NCI-H774 (cell line): ENCODE measurements at places on chromosomes 2 and 18.

DNA sequence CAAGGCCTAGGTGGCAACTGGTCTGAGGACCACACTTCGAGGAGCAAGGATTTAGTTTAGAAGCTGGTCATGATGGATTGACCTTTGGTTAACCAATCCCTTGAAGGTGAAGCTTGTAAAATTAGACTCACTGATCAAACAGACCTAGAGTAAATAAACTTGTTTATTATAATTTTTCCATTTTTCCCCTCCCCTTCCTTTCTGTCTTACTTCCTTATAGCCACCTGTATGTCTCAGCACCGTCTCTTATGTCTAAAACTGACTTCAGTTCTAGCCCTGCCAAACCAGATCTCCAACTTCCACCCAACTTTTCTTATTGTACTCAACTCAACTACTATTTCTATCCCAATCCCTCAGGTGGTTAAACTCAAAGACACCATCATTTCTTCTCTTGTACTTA is 92.8 kb upstream of the THOC1 start:
- DNase-seq: no peak

- no peak for DNase-seq
These were observed 223.1 kb downstream of the PHLPP1 start for GRCh38 chr18:62938487-62938886.

DNA sequence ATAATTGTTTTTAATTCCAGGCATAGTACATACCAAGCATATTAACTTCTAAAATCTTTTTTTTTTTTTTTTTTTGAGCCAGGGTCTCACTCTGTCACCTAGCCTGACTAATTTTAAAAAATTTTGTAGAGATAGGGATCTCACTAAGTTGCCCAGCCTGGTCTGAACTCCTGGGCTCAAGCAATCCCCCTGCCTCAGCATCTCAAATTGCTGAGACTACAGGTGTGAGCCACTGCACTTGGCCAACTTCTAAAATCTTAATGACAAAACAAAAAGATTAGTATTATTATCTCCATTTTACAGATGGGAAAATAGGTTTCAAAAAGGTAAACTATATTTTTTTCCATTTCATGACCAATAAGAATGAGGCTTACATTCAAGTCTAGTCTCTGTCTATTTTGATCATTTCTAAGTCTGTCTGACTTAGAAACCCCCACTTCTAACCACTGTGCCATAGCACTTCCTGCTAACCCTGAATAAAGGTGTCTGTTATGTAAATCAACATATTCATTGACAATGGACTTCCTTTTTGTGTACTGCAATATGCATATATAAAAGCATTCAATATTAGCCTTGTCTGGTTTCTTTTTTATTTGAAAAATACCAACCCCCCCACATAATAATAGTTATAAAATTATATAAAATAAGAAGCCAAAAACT is 28.7 kb upstream of the ZEB2 start:
- no peak for DNase-seq

DNA sequence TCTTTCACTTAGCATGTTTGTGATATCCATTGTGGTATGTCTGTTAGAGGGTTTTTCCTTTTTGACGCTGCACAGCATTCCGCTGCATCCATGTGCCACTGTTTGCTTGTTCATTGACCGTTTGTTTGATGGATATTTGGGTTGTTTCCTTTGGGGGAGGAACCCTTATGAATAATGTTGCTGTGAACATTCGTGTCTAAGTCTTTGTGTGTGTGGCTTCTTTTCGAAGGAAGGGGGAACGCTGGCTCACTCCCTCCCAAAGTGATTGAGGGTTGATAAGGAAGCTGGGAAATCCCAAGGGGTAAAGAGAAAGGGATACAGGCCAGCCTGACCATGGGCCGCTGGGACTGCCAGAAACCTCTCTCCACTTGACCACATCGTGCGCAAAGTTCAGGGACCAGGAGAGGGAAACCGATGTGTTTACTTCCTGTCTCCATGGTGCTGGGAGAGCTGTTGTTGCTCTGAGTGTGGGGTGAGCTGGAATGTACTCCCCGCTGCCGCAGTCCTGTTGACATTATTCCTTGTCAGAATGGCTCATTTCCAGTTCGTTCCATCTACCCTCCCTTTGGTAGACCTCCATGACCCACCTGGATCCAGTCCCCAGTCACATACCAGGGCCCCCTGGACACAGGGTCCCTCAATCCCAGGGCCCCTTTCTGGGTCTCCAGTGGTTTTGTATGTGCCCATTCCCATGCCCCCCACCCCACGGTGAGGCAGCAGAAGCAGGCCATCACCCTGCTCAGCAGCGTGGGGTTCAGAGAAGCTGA is 39.6 kb downstream of the HS1BP3 start:
- DNase-seq: peak; percentile 37

GRCh38 chr18:22468554-22468891 is 50.8 kb upstream of the CTAGE1 start:
- no peak for DNase-seq

- DNase-seq: no peak
These were observed 344.6 kb upstream of the CHAC2 start for GRCh38 chr2:53422979-53423378.

DNA sequence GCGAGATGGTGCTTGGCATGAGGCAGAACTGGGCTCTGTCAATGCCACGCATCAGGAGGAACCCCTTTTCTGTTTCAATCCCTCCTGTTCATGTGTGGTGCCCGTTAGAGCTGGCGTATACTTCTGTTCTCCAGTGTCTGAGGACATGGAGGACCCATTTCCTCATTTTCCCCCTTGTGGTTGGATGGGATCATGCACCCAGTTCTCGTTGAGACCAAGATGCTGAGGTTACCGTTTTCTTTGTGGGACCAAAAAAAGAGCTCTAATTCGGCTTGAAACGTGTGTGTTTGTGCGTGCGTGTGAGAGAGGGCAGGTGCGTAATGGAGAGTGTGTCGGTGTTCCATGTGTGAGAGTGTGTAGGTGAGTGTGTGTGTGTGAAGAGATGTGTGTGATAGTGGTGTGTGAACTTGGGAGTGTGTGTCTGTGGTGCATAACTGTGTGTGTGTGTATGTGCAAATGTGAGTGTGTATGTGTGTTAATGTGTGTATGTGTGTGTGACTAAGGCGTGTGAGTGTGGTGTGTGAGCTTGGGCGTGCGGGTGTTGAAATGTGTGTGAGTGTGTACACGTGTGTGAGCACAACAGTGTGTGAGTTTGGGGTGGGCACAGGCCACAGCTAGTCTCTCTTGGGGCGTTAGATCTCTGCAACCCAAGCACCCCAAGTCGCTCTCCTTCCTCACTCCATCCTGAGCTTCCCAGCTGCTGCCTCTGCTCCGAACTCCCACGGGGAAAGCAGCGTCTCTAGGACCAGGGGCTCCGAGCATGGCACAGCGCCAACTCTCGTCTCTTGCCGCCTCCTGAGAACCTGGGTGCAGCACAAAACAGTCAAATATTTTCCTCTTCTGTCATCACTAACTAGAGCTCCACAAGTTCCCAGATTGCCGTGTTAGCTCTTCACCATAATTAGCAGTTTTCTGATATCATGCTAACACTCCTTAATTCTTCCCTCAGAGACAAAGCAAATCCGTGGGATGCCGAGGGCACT is 75.8 kb downstream of the LONRF2 start:
- DNase-seq: no peak

DNA sequence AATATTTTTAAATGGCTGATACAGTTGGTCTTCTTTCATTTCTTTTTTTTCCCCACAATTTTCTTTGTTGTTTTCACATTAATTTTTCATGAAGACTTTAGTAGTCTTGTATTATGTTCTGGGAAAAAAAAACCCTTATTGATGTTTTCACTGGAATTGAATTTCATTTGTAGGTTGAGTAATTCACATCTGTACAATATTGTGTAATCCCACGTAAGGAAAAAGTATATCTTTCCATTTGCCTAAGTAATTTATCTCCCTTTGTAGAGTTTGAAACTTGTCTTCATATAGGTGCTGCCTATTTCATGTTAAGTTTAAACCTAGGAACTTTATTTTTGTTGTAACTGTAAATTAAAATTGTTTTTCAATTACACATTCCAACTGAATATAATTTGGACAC is 2.0 kb downstream of the DNAJC27 start:
- no peak for DNase-seq

DNA sequence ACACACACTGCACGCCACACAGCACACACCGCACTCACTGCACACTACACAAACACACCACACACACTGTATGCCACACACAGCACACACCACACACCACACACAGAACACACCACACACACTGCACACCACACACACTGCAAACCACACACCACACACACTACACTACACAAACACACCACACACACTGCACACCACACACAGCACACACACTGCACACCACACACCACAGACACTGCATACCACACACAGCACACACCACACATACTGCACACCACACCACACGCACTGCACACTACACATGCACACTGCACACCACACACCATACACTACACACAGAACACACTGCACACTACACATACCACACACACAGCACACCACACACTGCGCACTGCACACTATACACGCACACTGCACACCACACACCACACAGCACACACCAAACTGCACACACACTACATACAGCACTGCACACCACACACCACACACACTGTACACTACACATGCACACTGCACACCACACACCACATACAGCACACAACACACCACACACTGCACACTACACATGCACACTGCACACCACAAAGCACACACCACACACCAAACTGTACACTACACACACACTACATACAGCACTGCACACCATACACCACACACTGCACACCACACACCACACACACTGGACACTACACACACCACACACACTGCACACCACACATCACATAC is 59.6 kb downstream of the ASB1 start:
- no peak for DNase-seq

DNA sequence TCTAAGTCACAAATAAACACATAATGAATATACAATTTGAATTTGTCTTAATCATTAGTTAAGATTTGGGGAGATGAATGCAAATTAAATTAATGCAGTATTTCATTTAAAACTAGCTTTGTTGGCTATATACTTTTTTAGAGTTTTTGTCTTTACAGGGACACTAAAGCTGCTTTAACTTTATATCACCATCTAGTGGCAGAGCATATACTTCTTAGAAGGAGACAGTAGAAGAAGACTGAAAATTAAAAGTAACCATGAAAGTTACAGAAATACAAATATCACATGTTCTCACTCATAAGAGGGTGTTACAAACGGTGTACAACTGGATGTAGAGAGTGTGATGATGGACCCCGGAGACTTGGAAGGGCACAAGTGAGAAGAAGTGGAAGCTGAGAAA is 268.3 kb upstream of the NETO1 start:
- no peak for DNase-seq

- DNase-seq: no peak
These were observed 15.5 kb upstream of the GNAL start for GRCh38 chr18:11673560-11673959.

GRCh38 chr2:151637271-151637781 is 97.0 kb downstream of the NEB start:
- no peak for DNase-seq

- peak; percentile 87 for DNase-seq
These were observed at the start of gene MARS2 for GRCh38 chr2:197705121-197705911. Gene MARS2 (plus strand): TSS chr2:197705369. CDS start chr2:197705406, 37 bp downstream.

GRCh38 chr2:72036595-72036994 is 111.1 kb downstream of the CYP26B1 start:
- no peak for DNase-seq

DNA sequence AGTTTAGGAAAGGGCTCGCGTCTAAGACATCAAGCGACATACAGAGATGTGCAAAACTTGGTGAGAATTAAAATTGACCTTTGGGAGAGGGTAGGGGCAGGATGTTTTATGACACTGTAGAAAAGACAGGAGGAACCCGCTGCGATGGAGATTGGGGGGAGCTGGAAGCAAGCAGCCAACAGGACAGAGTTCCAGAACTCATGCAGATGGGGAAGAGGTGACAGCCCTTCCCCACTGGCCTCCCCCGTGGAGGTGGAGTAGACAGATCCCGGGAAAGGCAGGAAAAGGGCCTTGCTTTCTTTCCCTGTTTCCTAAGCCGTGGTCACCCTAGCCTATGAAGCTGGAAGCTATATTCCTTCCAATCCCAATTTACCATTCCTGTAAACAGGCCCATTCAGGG is 39.1 kb downstream of the ANO7 start:
- DNase-seq: no peak

DNA sequence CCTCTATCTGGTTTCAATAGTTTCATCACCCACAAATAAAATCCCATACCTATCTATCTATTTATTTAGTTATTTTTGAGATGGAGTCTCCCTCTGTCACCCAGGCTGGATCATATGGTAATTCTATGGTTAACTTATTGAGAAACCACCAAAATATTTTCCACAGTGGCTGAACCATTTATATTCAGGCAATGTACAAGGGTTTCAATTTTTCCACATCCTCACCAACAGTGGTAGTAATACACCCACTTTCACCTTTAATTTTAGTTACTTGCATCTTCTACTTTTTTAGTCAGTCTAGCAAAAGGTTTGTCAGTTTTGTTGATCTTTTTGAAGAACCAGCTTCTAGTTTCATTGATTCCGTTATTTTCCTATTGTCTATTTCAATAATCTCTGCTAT is 46.1 kb upstream of the PHLPP1 start:
- no peak for DNase-seq

- no peak for DNase-seq
These were observed 6.3 kb upstream of the GAL3ST2 start for GRCh38 chr2:241770185-241770935.

DNA sequence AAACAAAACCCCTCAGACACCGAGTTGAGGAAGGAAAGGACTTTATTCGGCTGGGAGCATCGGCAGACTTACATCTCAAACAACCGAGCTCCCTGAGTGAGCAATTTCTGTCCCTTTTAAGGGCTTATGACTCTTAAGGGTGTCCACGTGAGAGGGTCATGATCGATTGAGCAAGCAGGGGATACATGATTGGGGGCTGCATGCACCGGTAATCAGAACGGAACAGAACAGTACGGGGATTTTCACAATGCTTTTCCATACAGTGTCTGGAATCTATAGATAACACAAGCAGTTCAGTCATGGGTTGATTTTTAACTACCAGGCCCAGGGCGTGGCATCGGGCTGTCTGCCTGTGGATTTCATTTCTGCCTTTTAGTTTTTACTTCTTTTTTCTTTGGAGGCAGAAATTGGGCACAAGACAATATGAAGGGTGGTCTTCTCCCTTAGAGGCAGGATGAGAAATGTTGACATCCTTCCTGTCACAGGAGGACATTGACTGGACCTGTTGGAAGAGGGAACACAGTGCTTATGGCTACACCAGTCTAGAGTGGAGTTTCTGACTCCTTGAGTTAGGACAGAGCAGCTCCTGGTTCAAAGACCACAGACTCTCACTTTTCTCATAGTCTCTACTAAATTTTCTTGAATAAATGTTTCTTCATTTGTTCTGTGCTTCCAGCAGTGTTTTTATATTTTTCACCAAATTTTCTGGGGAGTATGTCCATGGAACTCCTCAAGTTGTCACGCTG is 35.8 kb downstream of the SPOPL start:
- no peak for DNase-seq

GRCh38 chr18:75937306-75937705 is 509.8 kb upstream of the SMIM21 start:
- no peak for DNase-seq

GRCh38 chr2:113829761-113830160 is 60.1 kb upstream of the ACTR3 start:
- DNase-seq: no peak

GRCh38 chr2:221102896-221103688 is 469.0 kb downstream of the EPHA4 start:
- DNase-seq: no peak
